ENCODE measurements at places on chromosomes 7 and 10.

DNA sequence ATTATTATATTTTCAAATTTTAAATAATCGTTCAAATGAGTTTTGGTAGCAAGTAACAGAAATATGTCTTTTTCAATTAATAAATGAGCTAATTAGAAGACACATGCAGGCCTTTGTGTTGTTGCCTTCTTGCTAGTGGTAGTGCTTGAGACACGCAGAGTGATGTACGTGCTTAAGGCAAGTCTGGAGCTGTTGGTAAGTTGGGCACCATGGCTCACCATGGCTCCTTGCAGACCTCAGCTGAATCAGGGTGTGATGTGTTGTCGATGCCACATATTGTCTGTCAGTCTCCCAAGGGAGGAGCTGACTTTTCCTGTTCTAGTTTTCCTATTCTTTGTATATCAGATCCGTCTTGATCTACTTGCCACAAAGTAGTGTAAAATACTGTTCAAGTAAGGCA is 8.3 kb downstream of the CDK14 start:
- no peak for DNase-seq

DNA sequence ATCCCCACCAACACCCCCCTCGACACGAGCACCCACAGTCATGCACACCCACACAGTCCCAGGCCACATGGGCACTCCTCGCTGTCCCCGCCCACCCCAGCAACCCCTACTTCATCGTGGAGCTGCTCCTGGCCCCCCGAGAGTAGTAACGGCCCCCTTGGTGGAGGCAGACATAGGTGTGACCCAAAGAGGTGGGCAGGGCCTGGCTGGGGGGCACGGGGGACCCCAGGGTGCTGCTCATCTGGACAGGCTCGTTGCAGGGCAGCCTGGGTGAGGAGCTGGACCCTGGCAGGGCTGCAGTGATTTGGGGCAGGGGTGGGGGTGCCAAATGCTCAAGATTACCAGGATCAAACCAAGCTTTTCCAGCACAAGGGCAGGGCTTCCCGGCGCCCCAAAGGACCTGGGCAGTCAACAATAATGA is 42.4 kb upstream of the ZMIZ1 start:
- DNase-seq = no peak

DNA sequence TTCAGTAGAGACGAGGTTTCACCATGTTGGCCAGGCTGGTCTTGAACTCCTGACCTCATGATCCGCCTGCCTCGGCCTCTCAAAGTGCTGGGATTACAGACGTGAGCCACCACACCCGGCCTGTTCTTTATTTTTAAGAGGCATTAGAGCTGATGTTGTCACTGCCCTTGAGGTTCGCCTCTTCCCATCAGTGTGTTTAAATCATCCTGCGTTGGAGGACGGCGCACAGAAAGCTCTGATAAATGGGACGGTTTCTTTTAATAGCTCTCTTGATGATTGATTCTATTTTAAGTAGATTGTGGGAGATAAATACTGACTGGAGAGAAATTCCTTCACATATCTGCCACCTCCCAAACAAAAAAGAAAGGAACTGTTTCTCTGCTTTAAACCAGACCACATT is 29.0 kb downstream of the UPP1 start:
- DNase-seq = no peak

DNA sequence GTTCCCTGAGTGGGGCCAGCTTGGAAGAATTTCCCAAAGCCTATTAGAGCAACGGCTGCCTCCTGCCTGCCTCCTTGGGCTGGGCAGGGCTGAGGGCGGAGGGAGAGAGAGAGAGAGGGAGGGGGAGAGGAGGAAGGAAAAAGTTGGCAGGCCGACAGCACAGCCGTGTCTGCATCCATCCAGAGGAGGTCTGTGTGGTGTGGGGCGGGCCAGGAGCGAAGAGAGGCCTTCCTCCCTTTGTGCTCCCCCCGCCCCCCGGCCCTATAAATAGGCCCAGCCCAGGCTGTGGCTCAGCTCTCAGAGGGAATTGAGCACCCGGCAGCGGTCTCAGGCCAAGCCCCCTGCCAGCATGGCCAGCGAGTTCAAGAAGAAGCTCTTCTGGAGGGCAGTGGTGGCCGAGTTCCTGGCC is at the start of gene AQP1:
Gene AQP1 (plus strand): TSS at position 293 of the 409 bp plus-strand sequence. CDS start 57 bp downstream, at position 350.
- no peak for DNase-seq

DNA sequence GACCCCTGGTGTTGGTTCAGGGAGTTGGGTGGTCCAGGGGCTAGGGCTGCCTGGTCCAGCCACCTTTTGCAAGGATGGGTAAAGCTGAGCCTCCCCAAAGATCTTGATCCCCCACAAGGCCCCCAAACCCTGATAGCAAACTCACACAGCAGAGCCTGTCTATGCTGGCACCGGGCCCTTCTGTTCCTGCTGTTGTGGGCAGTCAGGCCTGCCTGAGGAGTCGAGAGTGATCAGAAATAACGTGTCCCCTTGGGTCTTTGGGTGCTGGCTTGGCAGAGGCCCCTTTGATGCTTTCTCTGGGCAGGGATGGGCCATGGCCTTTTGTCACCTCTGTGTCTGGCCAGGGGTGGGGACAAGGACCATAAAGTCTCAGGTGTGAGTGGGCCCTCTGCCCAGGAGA is 715 bp upstream of the MUC12 start:
- no peak for DNase-seq

DNA sequence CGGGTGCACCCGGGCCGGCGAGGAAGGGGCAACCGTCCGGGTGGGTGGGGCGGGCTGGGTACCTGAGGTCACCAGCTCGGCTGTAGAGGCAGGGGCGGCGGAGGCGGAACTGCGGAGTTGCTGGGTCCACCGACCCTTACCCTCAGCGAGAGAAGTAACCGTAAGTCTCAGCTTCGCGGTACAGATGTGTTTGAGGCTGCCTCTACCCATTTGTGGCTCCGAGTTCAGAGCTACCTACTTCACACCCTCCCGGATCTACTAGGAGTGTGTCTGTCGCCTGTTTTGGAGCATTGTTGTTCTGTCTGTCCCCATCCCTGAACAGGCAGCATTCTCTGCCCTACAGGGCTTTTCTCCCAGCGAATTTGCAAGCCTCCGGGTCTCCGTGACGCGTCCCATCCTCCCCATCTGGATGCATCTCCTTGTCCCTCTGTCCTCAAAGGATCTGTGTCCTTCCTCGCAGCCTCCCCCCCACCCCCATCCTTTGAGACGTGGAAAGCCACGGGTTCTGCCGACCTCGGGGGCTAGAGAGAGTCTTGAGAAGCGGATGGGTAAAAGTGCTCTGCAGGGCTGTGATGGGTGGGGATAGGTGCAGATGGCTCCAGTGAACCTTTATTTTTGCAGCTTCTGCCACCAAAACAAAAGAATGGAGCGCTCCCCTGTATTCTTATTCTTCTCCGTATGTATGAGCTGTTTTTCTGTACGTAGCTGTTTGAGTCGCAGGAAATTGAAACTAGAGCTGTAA is 757 bp downstream of the ANKIB1 start:
- peak; percentile 24 for DNase-seq

- DNase-seq = peak; percentile 20
These were observed 2.0 kb upstream of the KIF11 start for GRCh38 chr10:92590623-92591549.

DNA sequence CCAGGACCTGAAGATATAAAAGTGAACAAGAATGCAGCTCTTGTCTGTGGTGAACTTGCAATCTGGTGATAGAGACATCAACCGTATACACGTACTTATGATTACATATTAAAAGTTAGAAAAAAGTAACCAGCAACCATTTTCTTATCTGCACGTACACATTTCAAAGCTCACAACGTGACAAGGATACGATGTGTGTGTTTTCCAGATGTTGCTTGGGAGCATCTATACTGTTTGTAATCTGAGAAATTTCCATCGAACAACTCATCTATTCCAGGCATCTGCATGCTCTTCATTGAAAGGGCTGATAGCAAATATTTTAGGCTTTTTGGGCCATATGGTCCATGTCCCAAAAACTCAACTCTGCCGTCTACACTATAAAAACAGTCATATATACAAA is 23.3 kb downstream of the MALRD1 start:
- no peak for DNase-seq

DNA sequence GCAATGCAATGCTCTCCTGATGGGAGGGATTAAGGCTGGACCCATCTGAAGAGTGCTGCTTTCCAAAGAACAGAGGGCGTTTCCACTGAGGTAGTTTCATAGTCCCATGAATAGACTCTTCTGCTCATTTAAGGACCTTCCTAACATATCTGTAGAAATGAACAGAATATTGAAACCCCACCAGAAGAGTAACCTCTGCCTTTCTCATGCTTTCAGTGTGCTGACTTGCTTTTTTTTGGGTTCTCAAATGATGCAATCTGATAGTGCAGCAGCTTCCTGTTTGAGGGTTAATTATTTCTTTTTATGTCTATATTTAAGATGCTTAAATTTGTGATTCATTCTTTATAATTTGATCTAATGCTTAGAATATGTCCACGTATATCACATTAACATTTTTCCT is 82.2 kb downstream of the GATA3 start:
- DNase-seq = no peak

DNA sequence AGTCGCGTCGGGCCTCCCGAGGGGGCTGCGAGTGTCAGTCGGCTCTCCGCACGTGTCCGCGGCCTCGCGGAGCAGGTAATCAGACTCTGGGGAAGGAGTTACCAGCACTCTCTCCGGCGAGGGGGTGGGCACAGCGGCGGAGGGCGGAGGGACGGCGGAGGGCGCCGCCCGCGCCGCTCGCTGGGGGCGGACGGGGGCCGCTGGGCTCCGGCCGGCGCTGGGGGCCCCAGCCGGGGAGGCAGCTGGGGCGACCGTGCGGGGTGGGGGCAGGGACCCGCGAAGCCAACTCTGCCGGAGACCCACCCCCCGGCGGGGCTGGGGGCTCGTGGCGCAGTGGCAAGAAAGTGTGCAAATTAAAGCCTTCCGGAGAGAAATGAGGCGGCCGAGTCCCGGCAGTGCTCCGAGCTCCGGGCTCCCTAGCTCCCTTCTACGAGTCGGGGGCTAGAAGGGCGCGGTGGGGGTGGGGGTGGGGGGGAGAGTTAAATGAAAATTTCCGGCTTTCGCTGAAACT is at the start of gene CDK6:
Gene CDK6 (minus strand): TSS at position 85 of the 511 bp plus-strand sequence. CDS start 3,250 bp downstream, outside the sequence.
- DNase-seq = peak; percentile 71

DNA sequence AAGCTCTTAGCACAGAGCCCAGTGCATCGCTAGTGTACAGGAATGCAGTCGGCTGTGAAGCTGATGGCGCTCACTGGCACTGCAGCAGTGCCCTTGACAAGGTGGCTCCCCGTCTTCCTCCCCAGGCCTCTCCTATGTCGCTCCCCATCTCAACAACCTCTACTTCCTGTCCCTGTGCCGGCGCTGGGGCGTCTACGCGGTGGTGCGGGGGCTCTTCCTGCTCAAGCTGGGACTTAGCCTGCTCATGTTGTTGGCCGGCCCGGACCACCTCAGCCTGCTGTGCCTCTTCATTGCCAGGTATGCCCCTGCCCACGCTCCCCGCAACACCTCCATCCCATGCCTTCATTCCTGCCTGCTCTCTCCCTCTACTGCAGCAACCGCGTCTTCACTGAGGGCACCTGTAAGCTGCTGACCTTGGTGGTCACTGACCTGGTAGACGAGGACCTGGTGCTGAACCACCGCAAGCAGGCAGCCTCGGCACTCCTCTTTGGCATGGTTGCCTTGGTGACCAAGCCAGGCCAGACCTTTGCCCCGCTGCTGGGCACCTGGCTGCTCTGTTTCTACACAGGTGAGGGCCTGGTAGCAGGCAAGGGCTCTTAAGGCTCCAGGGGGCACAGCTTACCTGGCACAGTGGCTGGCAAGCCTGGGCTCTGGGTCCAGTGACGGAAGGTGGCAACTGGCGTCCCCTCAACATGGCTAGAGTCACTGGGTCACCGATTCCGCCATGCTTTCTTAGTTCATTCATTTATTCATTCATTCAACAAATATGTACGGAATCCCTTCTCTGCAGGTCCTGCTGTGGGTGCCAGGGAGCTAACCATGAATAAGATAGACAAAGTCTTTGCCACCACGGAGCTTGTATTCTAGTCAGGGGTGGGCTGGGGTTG is 22.3 kb upstream of the C10orf95 start:
- DNase-seq = no peak

DNA sequence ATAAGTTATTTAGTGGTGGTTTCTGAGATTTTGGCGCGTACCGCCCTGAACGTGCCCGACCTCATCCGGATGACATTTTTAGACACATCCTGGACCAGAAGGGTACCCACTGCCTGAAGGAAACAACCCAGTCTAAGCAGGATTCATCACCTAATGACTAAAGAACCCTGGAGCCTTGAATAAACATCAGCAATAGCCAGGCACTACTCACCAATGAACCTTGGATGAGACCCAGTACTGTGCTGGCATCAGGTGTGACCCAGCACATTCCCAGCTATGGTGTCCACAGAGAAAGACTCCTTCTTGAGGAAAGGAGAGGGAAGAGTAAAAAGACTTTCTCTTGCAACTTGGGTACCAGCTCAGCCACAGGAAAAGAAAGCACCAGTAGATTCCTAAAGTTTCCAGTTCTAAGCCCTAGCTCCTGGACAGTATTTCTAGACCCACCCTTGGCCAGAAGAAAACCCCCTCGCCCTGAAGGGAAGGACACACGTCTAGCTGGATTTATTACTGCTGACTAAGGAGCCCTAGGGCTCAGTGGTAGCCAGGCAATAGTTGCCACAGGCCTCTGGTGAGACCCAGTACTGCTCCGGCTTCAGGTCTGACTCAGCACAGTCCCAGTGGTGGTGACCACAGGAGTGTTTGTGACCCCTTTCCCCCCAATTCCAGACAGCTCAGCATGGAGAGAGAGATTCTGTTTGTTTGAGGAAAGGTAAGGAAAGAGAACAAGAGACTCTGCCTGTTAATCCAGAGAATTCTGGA is 32.5 kb downstream of the ZNF277 start:
- no peak for DNase-seq

GRCh38 chr10:44697116-44697515 is 214.0 kb upstream of the TMEM72 start:
- DNase-seq = no peak

GRCh38 chr7:145474009-145474686 is 638.3 kb upstream of the TPK1 start:
- no peak for DNase-seq

DNA sequence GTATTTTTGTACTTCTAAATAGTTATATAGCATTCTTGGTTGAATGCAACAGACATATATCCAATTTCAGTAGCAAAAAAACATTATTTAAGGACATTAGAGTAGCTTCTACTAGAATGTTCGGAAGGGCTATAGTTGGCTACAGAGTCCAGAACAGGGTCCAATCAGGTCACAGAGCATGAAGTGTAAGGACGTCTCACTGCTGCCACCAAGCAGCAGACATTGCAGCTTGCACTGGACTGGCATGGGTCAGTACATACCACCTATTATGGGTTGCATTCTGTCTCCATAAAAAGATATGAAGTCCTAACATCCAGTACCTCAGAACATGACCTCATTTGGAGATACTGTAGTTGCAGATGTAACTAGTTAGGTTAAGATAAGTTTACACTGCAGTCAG is 87.3 kb downstream of the LHFPL3 start:
- no peak for DNase-seq

DNA sequence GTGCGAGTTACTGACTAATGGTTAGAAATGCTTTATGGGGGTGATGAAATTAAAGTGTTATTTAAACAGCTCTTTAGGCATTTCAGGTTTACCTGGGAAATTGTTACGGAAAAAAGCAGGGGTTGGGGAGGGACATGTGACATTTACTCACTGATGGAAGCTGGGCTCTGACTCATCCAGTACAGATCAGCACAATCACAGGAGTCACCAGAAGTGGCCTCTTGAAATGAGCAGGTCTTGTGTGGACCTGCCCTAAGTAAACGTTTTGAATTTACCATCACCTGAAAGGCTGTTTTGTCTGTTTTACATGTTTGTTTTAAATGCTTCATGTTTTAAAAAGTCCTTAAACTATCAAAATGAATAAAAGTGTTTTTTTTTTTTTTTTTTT is 2.3 kb downstream of the GLRX3 start:
- DNase-seq = peak; percentile 14
